ENCODE measurements at places on chromosomes 2 and 18.

DNA sequence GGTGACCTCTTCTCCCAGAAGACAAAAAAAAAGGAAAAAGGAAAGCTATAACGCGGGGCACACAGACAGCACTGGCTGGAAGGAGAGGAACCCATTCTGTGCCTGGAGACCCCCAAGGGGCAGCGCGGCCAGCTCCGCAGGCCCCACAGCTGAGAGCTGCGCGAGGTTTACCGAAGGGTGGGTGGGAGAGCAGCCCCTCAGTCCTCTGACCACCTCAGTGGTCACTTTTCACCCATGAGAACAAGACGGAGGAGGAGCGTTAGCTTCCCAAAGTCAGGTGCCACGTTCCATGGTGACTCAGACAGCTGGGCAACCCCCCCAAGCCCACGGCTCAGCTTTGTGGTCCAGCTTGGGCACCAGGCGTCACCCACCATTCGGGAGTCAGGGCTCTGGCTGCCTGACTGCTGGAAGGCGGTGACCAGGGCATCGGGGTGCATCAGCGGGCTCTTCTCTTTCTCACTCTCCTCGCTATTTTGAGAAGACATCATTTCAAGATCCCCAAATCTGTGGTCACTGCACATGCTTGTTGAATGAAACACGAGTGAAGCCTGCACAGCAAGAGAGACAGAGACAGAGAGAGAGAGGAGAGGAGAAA is 35.2 kb downstream of the RPL31 start:
- DNase-seq, result no peak

GRCh38 chr2:239758279-239758877 is 266.8 kb downstream of the NDUFA10 start:
- DNase-seq, result no peak

DNA sequence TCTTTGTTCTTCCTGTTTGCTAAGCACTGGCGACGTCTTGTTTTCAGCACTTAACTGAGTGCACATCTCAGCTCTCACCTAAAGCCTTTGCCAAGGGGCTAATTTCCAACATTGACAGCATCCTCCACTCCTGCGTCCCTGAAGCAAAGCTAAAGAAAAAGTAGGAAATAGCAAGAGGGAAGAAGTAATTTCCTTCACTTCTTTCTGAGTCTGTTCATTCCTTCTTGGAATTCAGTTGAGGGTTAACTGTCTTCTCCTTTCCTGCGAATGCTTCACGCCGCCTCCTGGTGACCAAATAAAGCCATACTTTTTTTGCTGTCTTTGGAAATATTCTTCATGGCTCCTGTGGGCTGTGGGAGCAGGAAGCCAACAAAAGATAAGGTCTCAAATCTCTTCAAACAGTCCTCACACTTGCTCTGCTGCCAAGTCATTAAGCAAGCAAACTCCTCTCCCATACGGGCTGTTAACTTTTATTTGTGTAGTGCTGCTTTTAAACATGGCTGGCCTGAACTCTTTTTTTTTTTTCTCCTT is 100.9 kb downstream of the DPP10 start:
- no peak for DNase-seq

GRCh38 chr2:180359522-180360282 is 352.6 kb upstream of the CWC22 start:
- peak; percentile 6 for DNase-seq

GRCh38 chr2:27051902-27052645 is 606 bp downstream of the AGBL5 start:
- DNase-seq, result no peak

DNA sequence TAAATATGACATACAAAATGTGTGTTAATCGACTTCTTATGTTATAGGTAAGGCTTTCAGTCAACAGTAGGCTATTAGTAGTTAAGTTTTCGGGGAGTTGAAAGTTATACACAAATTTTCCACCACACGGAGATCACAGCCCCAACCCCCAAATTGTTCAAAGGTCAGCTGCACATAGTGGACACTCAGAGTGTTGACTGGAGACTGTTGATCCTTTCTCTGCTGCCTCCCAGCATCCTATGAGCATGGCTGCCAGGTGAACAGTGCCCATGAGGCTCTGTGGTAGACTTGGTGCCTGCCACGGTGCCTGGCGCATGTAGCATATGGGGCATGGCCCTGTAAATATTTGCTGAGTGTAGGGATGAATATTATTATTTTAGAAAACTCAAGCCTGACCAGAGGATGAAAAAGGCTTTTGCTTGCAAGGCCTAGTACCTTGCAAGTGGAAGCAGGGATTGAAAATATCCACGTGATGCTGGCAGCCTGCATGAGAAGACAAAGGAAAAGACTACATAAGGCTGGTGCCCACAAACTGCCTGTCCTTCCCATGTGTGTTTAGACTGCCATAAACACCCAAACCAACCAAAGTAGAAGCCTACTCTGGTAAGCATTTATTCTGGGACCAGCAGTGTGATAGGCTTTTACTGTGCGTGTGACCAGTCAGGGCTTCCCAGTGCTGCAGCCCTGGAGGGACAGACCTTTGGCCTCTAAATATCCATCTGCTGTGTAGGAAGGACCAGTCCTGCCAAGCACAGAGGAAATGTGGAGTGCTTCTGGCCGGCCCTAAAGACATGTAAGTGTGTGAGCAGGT is 226.1 kb downstream of the LDLRAD4 start:
- no peak for DNase-seq

- DNase-seq, result no peak
Observed at GRCh38 chr18:51342815-51343214, 145.3 kb upstream of the MEX3C start.

DNA sequence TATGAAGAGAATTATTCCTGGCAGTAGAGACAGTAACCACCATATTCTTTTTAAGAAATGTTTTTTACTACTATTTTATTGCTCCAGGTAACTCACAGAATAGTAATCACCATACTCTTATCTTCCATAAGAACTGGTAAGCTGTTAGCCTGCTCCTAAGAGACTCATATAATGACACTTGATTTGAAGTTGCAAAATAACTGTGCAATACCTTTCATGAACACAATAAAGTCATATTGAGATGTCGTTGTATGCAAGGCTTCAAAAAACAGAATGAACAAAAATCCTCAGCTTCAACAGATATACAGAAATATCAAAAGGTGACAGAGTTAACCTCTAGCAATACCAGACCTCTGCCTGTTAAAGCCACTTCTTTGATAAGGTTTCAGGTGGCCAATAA is 360.1 kb downstream of the NBAS start:
- DNase-seq, result no peak

DNA sequence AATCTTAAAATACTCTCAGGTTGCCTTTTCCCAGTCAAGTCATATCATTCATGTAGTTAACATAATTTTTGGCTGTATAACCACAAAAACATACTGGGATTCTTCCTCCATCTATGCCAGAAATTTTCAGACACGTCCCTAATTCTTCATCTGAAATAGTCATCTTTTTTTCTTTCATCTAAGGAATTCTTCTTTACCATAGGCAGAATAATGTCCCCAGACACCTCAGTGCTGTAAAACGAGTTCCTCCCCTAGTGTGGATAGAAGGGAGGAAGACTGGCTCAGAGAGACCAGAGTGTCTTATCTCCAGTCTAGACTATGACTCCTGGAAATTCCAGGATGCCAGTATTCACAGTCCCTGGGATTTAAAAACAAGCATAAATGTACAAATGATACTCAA is 127.8 kb downstream of the MREG start:
- no peak for DNase-seq

GRCh38 chr18:48845174-48845573 is 105.6 kb downstream of the SMAD7 start:
- DNase-seq, result no peak

- no peak for DNase-seq
Observed at GRCh38 chr2:133405252-133405651, 163.0 kb downstream of the NCKAP5 start.

DNA sequence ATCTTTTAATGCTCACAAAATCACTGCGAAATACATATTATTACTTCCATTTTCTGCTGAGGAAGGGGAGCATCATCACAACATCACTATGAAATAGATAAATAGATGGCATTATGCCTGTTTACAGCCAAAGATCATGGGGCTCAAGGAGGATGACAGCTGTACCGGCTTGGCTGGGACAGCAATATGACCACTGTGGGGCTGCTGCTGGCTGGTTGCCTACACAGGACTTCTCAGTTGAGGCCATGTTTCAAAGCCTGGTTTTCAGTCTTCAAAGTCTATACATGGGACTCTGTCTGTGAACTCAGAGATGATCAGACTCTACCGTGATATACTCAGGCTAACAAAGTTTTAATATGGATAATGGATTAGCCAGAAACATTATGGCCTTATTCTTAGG is 58.7 kb downstream of the SPATS2L start:
- no peak for DNase-seq

GRCh38 chr2:241574911-241575623 is 16.5 kb downstream of the BOK start:
- no peak for DNase-seq

DNA sequence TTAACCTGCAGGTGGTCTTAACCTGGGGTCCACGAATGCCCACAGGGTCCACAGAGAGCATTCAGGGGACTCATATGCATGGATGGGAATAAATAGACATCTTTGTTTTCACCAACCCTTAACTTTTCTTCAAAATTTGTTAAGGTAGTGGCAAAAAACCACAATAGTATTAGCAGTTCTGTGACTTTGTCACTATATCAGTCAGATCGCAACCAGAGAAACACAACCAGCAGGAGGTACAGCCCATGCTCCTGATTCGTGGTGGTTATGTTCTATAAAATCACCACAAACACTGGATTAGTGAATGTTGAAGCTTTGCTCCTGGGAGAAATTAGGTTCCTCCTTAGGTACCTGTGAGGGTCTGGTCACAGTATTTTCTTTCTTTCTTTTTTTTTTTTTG is 31.6 kb downstream of the B3GNT7 start:
- no peak for DNase-seq

- no peak for DNase-seq
Observed at GRCh38 chr2:196365923-196366322, 194.5 kb upstream of the STK17B start.

- no peak for DNase-seq
Observed at GRCh38 chr2:136932700-136933099, 167.4 kb downstream of the THSD7B start.

GRCh38 chr2:202486351-202486750 is 110.2 kb downstream of the BMPR2 start:
- no peak for DNase-seq

DNA sequence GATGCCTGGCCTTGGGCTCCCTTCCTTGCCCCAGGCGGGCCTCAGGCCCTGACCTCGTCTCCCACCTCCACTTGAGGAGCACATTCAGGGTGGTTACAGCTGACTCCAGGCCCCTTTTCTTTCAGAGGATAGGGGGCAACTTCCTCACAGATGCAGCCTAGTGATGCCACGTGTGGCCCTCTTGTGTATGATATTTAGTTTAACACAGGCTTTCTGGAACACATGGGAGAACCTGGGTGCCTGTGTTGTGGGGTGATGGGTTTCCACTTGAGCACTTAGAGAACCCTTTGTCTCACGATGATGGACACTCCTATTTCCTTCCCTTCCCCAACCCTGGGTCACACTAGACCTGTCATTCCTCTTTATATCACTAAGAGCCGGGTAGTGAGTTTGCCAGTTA is 6.8 kb upstream of the KCNS3 start:
- DNase-seq, result no peak

DNA sequence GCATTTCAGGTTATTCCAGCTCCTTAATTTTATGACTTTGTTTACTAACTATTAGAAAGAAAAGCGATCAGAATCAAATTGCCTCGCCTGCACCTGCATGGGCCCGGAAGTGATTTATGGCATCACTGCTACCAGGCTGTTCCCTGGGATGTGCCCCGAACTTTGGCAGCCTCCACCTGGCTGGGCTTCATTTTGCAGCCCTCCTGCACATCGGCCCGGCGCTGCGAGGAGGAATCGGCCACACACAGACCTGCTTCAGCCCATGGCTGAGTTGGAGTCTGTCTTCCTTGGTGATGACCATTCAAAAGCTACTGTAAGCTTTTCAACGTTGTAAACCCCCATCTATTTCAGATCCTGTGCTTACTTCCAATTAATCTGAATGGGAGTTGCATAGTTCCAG is 638.0 kb downstream of the RNF144A start:
- no peak for DNase-seq

GRCh38 chr2:161586517-161587167 is 37.6 kb upstream of the SLC4A10 start:
- DNase-seq, result no peak

DNA sequence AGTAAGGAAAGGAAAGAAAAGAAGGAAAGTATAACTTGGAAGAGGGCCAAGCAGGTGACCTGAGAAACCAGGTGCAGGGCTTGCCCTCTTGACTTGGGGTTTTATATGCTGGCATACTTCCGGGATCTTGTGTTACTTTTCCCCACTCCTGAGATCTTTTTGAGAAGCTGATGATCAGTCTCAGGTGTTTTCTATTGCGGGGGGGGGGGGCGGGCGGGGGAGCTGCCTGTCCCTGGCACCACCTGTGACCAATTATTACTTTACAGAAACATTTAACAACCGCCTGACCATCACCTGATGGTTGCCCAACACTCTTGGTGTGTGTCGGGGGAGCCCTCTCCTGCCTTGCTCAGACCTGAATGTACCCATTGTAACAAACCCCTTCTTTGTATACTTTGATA is 6.9 kb upstream of the CASP10 start:
- no peak for DNase-seq

DNA sequence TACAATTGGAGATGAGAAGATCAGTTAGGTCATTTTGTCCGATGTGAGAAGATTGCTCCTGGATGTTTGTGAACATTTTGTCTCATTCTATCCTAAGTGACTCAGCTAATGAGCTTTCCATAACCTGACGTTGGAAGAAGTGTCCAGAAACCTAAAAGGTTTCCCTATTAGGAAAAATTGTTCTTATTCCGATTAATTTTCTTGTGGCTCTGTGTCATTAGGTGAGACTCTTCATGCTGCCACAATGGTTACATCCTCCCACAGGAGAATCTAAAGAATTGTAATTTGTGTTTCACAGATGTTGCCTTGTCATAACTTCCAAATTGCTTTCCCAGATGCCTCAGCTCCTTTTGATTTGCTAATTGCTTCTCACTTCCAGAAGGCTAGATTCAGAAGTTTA is 261.0 kb upstream of the APCDD1 start:
- no peak for DNase-seq

DNA sequence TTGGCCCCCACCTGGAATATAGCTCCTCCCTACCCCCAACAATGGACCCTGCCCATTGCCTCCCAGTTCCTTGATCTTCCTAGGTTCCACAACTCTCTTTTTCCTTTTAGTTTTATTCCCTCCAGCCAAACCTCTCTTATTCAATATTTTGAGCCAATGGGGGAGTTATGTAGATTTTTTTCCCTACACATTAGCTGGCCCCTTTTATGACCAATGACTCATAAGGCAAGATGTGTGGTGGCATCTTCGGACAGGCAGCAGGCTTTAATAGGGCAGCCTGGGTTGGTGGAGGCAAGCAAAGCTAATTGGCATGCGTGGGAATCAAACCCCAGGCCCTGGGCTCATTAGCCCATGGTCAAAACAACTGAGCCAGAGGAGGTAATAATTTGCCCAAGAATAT is 9.2 kb downstream of the GRP start:
- DNase-seq, result no peak
